ACHN (cell line): ENCODE measurements at places on chromosomes 16 and 17.

- no peak for DNase-seq
Measured at GRCh38 chr16:14070555-14070876, 603 bp upstream of the MRTFB start.

GRCh38 chr17:76007850-76008165 lies 7.2 kb downstream of the CDK3 start:
- no peak for DNase-seq

DNA sequence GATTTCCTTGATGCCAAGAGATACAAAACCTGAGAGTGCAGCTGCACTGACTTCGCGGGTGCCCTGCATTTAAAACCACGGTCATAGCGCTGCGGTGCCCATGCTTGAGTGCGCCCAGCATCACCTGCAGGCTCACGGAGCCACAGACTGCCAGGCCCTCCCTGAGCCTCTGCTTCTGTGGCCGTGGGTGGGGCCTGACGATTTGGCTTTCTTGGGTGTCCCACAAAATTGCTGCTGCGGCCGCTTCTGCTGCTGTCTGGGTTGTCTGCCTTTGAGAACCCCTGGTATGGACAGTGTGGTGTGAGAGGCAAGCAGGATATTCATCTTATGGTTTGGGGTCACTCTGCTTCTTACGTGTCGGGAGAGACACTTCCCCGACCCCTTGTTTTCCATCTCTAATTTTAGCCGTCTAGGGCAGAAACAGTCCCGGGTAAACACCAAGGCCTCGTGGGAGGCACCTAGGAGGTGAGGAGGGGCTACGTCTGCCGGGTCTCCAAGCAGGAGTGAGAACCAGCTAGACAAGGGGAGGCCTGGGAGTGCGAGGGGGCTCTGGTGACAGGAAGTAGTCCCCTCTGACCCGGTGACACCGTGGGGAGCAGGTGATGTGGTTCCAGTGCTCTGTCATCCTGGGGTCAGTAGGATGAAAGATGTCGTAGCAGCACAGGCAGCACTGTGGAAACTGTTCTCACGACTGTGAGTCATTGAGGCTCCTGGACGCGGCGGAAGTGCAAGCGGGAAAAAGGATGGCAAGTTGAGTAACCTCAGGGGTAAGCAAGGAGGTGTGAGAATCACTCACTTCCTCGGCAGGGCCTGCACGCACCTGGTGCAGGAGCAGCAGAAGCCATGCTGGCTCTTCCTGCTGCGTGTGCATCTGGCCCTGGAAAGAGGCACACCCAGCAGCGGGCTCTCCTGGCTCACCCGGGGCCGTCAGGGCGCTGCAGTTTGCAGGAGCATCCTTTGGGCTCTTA lies 176.3 kb downstream of the RPTOR start:
- DNase-seq = peak; percentile 87

DNA sequence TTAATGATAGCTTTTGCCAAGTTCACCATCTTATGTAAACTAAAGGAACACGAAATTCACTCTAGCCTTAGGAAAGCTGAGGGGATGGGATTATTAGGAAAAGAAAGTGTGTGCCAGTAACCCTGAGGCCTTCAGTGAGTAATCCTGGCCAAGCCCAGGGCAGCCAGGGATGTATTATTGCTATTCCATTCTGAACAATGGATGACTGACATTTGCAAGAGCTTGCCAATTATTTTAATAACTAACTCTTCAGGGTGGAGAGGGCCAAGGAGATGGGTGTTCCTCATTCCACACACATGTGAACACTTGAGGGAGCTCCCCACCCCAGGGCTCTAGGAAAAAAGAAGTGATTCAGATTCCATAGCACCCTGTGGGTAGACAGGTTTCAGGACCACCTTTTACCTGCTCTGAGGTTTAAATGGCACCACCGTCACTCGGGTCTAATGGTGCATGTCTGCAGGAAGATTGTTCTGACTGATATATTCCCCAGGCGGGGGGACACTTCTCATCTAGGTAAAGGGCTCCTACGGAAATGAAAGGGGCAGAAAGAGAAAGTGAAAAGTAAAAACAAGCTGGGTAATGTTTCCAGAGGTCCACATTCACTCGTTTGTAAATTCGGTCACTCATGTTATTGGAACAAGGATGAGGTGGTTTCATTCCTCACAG lies 41.5 kb downstream of the TK2 start:
- peak; percentile 99 for DNase-seq
